ENCODE measurements at places on chromosomes 7 and 10. TPM values are rescaled to one million over a fixed set of nuclear protein-coding genes. Genes with fewer than 3 reads are reported as not detected.

DNA sequence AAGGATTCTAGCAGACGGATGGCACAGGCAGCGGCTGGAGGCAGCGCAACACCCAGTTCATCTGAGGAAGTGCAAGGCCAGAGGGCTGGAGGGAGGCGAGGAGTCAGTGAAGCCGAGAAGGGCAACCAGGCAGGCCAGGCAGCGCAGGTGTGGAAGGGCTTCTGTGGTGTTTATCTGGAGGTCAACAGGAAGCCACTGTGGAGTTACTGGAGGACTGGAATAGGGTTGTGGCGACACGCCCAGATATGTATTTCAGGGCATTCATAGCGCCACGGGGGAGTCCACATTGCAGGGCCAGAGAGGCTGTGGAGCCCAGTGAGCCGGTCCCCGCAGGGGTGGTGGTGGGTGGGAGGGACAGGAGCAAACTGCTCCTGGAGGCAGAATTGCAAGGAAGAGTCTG lies 150.6 kb downstream of the CDH23 start:
- H3K4me3 ChIP-seq = no peak overlapping the region
- H3K27me3 ChIP-seq = no peaks in the 10 kb centered on the region
- H3K27ac ChIP-seq = no peak overlapping the region
- no peaks in the 10 kb centered on the region for H3K4me1 ChIP-seq
- no peak for DNase-seq

GRCh38 chr10:121404611-121405010 lies 193.6 kb downstream of the FGFR2 start:
- no peak overlapping the region for H3K4me3 ChIP-seq
- H3K27ac ChIP-seq = no peak overlapping the region
- no peaks in the 10 kb centered on the region for H3K27me3 ChIP-seq
- H3K4me1 ChIP-seq = no peaks in the 10 kb centered on the region

GRCh38 chr10:102185811-102186527 lies 33.8 kb downstream of the NOLC1 start:
- H3K27ac ChIP-seq = no peak overlapping the region
- H3K36me3 ChIP-seq = no peaks in the 10 kb centered on the region
- no peak for DNase-seq
- H3K4me3 ChIP-seq = no peak overlapping the region
- H3K4me1 ChIP-seq = peaks cover 15% of the 10 kb centered on the region
- H3K27me3 ChIP-seq = no peaks in the 10 kb centered on the region

DNA sequence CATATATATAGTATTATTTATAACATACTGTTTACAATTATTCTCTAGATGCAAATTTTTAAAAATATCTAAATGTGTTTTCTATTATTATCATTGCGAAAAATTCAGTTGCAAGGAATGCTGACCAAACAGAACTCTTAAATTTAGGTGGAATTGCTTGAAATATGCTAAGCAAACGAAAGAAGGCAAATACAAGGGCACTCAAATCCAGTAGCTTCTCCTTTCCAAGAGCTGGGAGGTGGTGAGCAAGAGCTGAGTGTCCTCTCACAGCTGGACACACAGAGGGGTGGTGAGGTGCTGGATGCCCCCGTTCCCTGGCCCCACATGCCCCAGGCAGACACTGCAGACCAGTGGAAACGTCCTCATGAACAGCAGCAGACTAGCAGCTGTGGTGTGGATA lies 166.0 kb downstream of the TAX1BP1 start:
- H3K36me3 ChIP-seq = no peaks in the 10 kb centered on the region
- DNase-seq = no peak
- no peak overlapping the region for H3K4me3 ChIP-seq
- peaks cover 8% of the 10 kb centered on the region for H3K4me1 ChIP-seq
- H3K27ac ChIP-seq = no peak overlapping the region

DNA sequence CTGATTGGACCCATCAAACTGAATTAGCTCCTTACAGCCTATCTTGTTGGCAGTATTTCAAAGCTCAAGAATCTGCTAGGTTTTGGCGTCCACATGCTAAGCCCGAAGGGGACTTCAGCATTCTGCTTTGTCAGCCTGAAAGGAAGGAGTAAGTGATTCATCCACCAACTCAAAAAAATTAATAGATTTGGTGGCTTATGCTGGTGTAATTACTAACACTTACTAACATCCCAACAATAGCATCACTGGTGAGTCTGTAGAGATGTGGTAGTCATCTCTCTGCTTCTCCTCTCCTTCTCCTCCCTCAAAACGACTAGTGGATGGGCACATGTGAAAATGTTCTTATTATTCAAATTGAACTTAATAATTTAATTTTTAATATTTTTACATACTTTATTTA lies 53.8 kb upstream of the EGR2 start:
- DNase-seq = no peak
- peaks cover 2% of the 10 kb centered on the region for H3K27me3 ChIP-seq
- peaks cover 5% of the 10 kb centered on the region for H3K4me1 ChIP-seq

DNA sequence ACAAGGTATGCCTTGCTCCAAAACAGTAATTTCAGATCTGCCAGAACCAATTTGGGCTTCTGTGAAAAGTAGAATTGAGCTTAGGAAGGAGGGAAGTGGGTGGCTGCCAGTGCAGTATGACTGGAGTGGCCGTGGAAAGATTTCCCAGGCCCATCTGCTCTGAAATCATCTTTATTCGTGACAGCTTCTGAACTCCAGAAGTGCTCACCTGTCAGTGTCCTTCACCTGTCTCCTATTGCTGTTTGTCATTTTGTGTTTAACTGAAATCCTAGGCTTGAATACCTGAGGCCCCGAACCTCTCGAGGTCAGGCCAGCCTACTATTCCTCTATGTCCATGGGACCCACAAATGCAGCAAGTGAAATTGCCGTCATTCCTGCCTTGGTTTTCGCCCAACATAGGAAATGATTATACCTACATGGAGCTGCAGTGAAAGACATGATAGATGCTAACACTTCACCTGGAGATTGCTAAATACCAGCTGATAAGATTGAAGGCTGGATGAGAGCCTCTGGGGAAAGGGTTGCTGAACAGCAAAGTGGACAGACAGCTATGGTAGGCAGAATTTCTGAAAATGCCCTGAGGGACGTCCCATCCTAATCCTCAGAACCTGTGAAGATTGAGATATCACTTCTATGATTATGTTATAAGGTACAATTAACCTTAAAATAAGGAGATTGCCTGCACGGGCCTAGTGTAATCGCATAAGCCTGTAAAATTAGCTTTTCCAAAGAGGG lies 82.1 kb downstream of the C1GALT1 start:
- H3K27ac ChIP-seq = no peak overlapping the region
- no peak overlapping the region for H3K4me3 ChIP-seq
- H3K27me3 ChIP-seq = no peaks in the 10 kb centered on the region
- peaks cover 4% of the 10 kb centered on the region for H3K36me3 ChIP-seq

- H3K27ac ChIP-seq = no peak overlapping the region
- no peak for DNase-seq
- no peak overlapping the region for H3K4me3 ChIP-seq
- H3K36me3 ChIP-seq = no peaks in the 10 kb centered on the region
Observed at GRCh38 chr10:120479506-120479905, 22.5 kb downstream of the PLPP4 start.

GRCh38 chr7:45921699-45922519 lies 837 bp upstream of the IGFBP3 start:
- peak overlapping the region; percentile 44 for H3K4me3 ChIP-seq
- H3K27me3 ChIP-seq = peaks cover 50% of the 10 kb centered on the region
- H3K27ac ChIP-seq = no peak overlapping the region
- H3K36me3 ChIP-seq = no peaks in the 10 kb centered on the region

DNA sequence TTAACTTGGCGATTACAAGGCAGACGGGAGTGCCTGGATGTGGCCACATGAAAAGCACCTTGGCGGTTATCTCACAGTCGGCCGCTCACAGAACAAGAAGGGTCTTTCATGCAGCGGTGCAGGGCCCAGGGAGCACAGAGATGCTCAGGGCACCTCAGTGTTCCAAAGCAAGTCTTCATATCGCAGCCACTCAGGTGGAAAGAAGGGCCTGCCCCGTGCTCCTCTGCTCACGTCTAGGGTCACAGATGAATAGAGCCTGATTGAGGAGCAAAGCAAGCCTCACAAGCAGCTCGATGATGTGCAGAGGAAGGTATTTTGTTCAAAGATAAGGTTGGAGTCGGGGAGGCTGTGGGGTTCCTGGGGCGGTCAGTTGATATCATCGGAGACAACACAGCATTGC lies 297.8 kb downstream of the WDR11 start:
- no peaks in the 10 kb centered on the region for H3K4me1 ChIP-seq
- no peak overlapping the region for H3K4me3 ChIP-seq
- no peak for DNase-seq

DNA sequence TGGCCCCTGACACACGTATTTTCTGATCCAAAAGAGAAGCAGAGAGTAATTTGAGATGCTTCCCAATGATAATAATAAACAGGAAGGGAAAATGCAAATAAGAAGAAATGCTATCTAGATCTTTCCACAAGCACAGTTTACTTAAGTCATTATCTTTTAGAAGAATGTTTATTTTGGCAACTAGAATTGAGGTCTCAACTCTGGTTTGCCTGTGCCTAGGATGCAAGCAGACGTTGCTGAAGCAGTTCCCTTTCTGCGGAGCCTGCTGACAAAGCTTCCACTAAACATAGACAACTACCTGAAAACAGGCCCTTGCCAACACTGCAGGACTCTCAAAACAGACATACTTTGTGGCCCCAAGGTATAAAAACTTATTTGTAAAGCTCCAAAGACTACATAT lies 315.8 kb upstream of the POM121L12 start:
- no peaks in the 10 kb centered on the region for H3K27me3 ChIP-seq
- H3K27ac ChIP-seq = no peak overlapping the region
- no peak for DNase-seq
- H3K4me1 ChIP-seq = no peaks in the 10 kb centered on the region

- H3K27me3 ChIP-seq = no peaks in the 10 kb centered on the region
- DNase-seq = no peak
- H3K4me3 ChIP-seq = no peak overlapping the region
- H3K36me3 ChIP-seq = peaks cover 15% of the 10 kb centered on the region
- no peak overlapping the region for H3K27ac ChIP-seq
Observed at GRCh38 chr7:27640884-27641574, 21.7 kb downstream of the HIBADH start.

GRCh38 chr7:1532456-1533254 lies 2.2 kb downstream of the MAFK start:
- peak; percentile 80 for DNase-seq
- peak overlapping the region; percentile 88 for H3K4me3 ChIP-seq
- peaks cover 19% of the 10 kb centered on the region for H3K4me1 ChIP-seq

DNA sequence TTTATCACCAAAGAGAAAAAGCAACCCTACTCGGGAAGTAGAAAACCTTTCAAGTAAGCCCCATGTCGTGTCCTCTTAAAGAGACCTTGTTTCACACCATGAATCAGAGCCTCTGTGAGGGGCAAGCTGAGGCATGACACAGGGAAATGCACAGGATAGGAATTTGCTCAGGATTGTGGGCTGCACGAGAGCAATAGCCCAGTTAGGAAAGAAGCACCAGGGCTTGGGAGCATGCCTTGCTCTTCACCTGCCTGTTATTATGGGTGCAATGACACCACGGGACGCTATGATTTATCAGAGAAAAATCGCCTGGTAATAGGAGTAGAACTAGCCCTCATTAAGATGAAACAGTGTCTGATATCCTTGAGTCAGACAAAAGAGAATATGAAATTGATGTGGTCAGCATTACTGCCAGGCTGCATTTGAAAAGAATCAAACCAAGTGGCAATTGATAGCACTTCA lies 562.9 kb upstream of the NRP1 start:
- no peak overlapping the region for H3K4me3 ChIP-seq
- H3K27me3 ChIP-seq = peaks cover 7% of the 10 kb centered on the region
- H3K36me3 ChIP-seq = no peaks in the 10 kb centered on the region
- no peak for DNase-seq

GRCh38 chr10:91762878-91763277 lies 35.3 kb upstream of the TNKS2 start:
- DNase-seq = no peak
- peaks cover 10% of the 10 kb centered on the region for H3K27me3 ChIP-seq
- no peaks in the 10 kb centered on the region for H3K36me3 ChIP-seq
- H3K4me1 ChIP-seq = peaks cover 6% of the 10 kb centered on the region
- no peak overlapping the region for H3K27ac ChIP-seq

- no peaks in the 10 kb centered on the region for H3K4me1 ChIP-seq
- no peak overlapping the region for H3K27ac ChIP-seq
- peaks cover 2% of the 10 kb centered on the region for H3K27me3 ChIP-seq
- H3K36me3 ChIP-seq = no peaks in the 10 kb centered on the region
- H3K4me3 ChIP-seq = no peak overlapping the region
Observed at GRCh38 chr7:27066148-27066547, 29.7 kb downstream of the HOXA1 start.

The HECW1 gene
- not detected for total RNA-seq

The HOXA6 gene
- total RNA-seq = not detected

The UCN3 gene
- not detected for total RNA-seq

The AKR1C8 gene
- not detected for total RNA-seq

Measured in activated naive CD4-positive, alpha-beta T cell treated with anti-CD3 and anti-CD28 coated beads for 36 hours (primary cell).